Stimulated activated CD4-positive, alpha-beta T cell treated with anti-CD3 and anti-CD28 coated beads, Interleukin-15, amount 100 ng/mL, for 48 hours (primary cell): ENCODE measurements at places on chromosomes 11 and 22.

DNA sequence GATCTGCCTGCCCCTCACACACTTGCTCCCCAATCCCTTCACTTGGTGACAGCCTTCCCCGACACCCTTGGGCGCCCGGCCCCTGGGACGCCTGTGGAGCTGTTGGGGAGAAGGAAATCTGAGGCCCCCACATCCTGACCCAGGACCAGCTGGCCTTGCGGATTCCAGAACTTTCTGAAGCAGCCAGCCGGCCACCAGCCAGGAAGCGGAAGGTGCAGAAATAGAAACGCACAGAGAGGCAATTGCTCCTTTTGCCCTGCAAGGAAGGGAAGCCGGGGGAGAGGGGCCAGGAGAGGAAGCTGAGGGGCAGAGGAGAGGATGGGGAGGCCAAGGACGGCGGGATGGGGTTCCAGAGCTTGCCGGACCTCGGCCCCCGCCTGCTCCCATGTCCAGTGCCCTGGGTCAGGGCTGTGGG lies 66.7 kb upstream of the LINC01488 start:
- no peak for DNase-seq

DNA sequence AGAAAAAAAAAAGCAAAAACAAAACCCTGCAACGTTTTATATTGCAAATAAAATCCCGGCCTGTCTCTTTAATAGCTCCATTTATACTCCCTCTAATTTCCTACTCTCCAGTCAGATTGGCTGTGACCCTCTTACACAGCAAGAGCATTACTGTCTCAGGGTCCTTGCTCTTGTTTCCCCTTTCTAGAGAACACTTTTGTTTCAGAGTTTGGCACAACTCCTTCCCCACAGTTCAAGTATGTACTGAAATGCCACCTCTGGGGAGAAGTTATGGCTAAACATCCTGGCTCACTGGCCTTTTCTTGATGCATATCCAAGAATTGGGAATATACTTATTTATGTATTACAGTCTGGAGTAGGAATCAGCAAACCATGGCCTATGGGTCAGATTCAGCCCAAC lies 2.6 kb downstream of the CASP12 start:
- no peak for DNase-seq

DNA sequence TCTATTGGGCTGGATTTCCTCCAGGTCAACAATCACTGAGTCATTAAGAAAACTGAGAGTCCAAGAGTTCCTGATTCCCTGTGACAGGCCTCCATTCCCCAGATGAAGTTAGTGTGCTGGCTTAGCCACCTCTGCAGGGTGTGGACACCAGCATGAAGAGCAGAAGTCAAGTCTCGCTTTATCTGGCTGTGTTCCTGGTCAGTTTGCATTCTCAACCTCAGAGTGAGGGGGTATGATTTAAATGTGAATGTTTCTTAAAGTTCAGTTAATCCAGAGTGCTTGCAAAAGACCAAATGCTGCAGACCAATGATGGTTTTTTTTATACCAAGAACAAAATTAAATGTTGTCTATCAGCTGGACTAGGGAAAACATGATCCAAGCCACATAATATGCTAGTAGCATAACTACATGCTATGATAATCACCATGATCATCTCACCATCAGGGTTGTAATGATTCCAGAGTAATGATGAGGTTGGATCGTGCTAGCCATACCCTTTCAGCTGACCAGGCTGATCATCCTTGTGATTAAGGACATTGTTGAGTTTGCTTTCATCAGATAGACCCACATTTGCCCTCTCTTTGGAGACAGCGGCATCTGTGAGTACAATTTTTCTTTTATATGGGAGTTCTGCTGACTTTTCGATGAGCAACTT lies 145.8 kb upstream of the ARHGAP20 start:
- DNase-seq: no peak

DNA sequence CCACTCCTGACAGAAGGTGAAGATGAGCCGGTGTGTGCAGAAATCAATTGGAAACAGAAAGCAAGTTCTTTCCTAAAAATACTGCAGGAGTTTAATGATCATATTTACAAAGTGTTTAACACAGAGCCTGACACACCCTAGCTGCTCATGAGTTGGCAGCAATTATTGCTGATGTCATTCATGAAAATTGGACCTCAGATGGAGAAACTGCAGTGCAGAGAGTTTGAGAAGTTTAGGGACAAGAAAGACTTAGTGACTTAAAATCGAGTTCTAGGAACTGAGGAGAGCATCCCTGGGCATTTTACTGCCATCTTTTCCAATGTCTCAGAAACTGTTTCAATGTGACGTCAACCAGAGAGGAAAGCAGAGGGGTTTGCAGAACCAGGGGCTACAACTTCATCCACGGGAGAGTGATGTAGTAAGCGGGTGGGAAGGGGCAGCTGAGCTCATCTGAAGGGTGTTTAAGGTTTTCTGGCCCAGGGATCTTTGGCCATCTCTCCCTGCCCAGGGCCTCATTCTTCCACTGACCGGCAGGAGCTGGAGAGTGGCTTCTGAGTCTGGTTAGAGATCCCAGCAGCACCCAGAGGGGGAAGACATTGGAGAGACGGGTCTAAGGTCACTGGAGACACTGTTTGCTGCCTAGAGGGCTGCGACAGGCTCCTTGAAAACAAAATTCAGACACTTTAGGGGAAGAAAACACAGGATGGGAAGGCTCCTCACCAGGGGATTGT lies 21.1 kb upstream of the IGLL5 start:
- DNase-seq: no peak

GRCh38 chr11:8086001-8086479 lies 5.0 kb downstream of the TUB start:
- DNase-seq: no peak

- DNase-seq: no peak
These were observed 78.7 kb downstream of the NECTIN1 start for GRCh38 chr11:119650251-119650650.
